ENCODE measurements at places on chromosomes 4 and X. TPM values are rescaled to one million over a fixed set of nuclear protein-coding genes. Genes with fewer than 3 reads are reported as not detected.

DNA sequence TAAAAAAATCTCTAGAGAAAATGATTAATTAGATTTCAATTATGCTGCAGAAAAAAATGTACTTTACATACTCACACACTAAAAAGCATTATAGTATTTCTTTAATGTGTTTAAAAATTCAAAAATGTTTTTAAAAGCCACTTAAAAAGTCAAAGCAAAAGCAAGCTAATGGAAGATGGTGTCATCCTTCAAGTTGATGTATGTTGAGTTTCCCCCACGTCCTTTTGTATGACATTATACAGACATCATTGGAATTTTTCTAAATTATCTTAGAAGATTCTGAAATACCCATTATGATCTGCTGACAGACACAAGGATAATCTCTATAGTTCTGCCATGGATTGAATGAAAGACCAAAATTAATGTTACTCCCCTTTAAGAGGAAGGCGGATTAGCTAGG, 393.7 kb upstream of the TENM3 start:
- no peak for DNase-seq

DNA sequence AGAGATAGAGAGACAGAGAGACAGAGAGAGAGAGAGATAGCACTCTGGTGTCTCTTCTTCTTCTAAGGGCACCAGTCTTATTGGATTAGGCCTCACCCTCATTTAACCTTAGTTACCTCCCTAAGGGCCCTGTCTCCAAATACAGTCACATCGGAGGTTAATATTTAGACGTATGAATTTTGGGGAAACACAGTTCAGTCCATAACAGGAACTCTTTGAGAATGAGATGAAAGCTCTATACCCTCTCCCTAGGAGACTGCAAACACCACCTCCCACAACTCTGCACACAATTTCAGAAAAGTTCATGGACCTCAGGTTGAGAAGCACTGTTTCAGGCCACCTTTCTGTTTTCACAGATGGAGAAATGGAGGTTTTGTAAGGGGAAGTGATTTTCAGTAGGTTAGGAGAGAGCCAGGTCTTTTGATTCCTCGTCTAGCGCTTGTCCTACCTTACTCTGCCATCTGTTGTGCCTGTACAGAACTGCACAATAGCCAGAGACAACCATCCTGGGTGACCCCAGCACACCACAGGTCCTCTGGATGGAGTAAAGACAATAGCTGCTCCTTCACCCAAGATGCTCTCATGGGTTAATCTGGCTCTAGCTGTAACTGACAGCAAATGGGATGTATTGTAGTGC, 16.9 kb upstream of the LOC101059915 start:
- DNase-seq, result peak; percentile 39

- DNase-seq, result peak; percentile 87
Observed at GRCh38 chr4:129362691-129363274, 266.8 kb downstream of the C4orf33 start.

Gene CHRDL1
- 0.09 TPM for total RNA-seq
